AG08396 (cell line): ENCODE measurements at places on chromosomes 7 and 10.

DNA sequence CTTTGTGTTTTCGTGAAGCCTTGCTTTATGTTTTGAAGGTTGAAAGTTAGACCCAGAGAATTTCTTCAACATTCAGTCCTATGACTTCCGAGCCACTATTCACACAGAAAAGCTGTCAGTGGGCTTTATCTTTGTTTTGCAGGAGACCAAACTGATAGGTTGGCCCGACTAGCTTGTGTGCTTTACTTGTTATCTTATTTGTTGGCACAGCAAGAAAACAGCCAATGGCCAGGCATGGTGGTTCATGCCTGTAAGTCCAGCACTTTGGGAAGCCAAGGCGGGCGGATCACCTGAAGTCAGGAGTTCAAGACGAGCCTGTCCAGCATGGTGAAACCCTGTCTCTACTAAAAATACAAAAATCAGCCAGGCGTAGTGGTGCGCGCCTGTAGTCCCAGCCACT, 16.0 kb upstream of the GDI2 start:
- DNase-seq: no peak

GRCh38 chr7:104628017-104628416, 299.6 kb downstream of the LHFPL3 start:
- no peak for DNase-seq

- DNase-seq: no peak
Observed at GRCh38 chr7:139768249-139768824, 9.5 kb downstream of the HIPK2 start.

DNA sequence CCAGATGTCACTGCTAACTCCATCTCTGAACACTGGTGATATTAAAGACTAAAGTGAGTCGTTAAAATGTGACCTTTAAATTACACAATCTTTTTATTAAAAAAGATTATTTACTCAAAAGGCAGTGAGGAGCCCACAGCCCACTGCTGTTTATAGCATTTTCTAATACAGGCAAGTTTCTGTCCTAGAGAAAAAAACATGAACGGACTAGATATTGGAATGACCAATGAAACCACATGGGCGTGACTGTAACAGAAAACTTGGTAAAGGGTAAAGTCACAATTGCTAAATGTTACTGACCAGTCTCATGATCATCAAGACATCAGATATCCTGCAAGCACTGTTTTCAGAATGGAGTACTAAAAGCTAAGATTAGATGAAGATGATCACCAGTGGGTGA, 78.7 kb downstream of the FEZF1 start:
- DNase-seq: no peak

DNA sequence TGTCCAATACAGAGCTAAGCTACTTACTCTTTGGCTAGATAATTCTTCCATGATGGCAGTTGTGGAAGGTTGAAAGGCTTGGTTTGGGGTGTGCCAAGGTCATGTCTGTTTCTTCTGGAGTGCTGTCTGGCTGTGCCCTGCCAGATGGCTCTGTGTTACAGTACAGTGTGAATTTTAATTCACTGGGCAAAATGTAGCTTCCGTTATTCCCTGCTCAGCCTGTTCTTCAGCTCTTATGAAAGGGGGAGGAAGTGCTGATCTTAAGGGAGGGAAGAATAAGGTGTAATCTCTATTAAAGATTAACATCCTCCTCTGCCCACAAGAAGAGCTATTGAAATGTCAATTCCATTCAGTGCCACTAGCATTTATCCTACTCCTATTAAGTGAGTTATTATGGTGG, 52.2 kb downstream of the SND1 start:
- DNase-seq: no peak

GRCh38 chr10:84563868-84564267, 235.5 kb downstream of the CCSER2 start:
- DNase-seq: no peak

DNA sequence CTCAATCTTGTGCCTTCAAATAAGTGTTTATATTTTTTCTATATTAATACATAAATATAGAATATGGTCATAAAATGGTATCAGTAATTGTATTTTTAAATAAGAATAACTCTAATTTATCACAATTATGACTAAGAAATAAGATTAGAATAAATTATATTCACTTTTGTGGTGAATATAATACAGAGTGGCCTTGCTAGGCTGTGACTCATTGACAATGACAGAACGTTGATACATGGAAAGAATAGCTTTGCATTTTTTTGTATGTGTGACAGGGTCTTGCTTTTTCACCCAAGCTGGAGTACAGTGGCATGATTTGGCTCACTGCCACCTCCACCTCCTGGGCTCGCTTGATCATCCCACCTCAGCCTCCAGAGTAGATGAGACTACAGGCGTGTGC, 47.8 kb upstream of the PCLO start:
- DNase-seq: no peak

DNA sequence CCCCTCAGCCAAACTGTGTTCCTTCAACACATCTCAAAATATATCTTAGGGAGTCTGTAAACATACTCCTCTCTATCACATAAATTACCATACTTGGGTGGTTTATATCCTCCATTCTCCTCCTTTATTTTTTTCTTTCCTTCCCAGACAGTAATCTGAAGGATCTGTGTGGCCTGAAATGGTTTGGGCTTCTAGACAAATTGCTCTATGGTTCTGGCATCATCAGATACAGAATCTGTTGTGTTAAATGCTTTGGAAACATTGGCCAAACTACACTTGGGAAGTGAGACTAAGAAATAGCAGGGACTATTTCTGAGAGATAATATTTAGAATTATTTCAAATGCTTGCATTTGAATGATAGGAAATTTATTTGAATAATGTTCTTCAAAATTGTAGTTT, 353.0 kb upstream of the KCND2 start:
- no peak for DNase-seq

GRCh38 chr7:45696476-45696875, 122.3 kb downstream of the ADCY1 start:
- no peak for DNase-seq

- no peak for DNase-seq
Observed at GRCh38 chr7:18444826-18445225, 50.7 kb upstream of the HDAC9 start.

DNA sequence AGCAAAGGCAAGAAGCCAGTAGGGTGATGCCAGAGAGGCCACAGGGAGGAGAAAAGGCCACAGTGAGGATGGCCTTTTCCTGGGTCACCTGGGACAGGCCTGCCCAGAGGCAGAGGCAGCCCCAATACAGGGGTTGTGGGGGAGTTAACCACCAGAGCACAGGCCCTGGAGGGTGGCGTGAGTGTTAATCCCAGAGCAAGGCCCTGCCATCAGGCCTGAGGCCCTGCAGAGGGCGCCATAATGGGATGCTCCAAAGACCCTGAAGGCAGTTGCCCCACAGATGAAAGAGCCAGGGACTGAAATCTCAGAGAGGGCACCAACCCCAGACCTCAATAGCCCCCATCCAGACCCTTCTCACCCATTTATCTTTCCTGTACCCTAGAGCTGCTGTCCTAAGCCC, 23.9 kb downstream of the SLC13A4 start:
- no peak for DNase-seq

- DNase-seq: no peak
Observed at GRCh38 chr10:61397175-61397986, 55.8 kb downstream of the TMEM26 start.

DNA sequence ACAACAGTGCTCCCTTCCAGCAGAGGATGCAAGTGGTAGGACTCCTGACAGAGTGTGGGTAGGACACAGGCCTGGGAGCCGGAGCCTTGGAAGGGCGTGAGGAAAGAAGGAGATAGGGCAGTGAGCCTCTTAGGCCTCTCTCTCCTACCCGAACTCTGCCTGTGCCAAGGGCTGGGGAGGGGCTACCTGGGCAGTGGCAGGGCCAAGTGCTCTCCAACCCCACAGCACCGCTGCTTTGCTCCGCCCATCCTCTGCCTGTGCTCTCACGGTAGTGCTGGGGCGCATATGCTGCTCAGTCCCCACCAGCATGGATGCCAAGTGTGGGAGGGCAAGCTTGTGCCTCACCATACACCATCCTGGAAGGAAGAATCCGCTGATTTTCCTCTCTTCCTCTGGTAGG, 7.5 kb downstream of the FAM131B start:
- DNase-seq: no peak

- DNase-seq: peak; percentile 16
Observed at GRCh38 chr7:30521532-30521931, 16.9 kb upstream of the GGCT start.

GRCh38 chr7:14424675-14425074, 435.2 kb upstream of the ETV1 start:
- DNase-seq: no peak

- no peak for DNase-seq
Observed at GRCh38 chr10:5040010-5040673, 36.5 kb upstream of the AKR1C2 start.

DNA sequence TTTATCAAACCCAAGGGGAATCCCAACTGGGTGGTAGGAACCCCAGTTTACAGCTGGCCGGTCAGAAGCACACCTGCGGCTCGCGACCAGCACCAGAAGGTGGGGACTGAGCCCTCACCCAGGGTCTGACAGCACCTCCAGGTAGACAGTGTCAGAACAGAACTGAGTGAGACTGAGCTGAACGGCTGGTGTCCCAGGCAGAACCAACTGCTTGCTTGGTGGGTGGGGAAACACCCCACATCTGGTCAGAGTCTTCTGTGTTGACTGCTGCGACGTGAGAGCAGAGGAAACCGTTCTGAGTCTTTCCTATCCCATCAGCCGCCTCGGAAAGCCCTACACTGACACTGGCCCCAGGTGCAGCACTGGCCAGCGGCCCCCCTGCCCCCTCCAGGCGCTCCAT, 160.7 kb downstream of the MAD1L1 start:
- DNase-seq: no peak

DNA sequence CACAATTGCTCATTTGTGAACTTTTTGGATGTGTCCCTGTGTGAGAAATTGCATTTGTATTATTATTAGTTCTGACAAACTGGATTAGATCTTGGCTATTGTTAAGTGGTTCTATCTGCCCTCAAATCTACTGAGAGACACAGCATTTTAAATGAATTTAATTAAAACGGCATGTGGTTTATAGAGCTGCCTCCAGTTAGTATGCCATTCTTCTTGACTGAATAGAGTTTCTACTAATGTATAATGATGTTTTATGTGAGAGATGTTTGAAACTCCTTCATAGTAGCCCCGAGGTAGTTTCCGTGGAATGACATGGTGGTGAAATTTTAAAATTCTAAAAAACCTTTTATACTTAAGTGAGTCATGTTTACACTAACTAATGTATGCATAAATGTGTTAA, 110.9 kb downstream of the DYNC1I1 start:
- DNase-seq: no peak

DNA sequence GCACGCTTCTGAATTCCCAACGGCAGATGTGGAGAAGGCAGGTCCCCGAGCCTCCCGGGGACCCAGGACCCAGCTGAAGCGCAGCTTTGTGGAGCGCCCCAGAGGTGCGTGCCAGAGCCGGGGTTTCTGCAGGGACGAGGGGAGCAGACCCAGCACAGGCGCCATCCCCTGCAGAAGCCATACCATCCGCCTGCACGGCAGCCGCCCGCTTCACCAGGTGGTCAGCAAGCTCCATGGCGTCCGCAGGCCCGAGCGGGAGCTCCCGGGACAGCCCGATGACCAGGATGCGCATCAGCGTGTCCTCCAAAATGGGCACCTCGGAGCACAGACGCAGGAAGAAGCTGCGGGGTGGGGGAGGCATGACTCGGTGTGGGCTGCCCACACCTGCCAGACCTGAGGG, 10.6 kb downstream of the INTS1 start:
- no peak for DNase-seq

DNA sequence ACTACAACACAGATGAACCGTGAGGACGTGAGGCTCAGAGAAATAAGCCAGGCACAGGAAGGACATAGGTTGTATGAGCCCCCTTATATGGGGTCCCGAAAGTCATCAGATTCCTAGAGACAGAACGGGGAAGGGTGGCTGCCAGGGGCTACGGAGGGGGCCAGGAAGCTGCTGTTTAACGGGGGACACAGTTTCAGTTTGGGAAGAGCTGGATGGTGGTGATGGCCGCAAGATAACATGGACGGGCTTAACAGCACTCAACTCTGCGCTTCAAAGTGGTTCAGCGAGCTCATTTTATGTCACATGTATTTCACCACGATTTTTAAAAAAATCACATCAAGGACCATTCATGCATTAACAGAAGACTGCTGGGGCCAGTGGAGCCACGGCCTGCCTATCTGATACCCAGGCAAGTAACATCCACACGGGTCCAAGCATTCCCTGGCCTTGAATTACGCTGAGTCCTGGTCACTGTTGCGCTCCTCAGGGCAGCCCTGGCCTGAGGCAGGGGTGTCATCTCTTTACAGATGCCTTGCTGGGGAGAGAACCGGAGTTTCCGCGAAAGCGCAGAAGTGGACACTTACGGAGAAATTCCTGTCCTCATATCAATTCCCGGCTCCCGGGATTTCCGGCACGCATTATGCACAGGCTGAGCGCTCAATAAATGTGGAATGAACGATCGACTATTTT, 1.5 kb downstream of the CARD11 start:
- no peak for DNase-seq

DNA sequence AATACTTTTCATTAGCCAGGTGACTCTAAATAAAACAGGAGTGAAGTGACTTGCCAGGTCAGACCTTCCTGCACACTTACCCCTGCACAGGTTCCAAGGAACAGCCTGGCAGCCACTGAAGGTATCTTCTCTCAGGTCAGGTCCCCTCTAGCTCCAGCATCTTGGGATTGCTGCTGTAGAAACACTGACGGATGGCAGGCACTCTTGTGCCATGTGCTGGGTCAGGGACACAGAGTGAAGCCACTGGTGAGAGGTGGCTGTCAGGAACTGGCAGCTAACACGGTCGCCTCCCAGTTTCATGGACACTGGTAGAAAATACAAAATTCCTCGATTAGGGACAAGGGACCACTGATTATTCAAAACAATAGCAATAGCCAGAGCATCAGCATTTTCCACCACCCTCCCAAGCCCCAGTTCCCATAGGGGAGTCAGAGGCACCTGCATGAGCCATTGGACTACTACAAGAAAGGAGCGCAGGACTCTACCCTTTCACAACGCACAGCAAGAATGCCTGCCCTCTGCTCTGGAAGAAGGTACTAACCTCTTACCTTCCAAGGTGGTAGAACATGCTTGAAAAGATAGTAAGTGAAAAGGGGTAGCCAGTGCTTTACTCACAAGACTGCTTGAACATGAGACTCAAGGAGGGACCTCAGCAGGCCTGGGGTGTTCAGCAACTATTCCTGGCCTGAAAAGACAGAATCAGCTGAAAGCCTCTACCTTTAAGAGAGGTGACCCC, 5.1 kb upstream of the MYO1G start:
- DNase-seq: no peak

DNA sequence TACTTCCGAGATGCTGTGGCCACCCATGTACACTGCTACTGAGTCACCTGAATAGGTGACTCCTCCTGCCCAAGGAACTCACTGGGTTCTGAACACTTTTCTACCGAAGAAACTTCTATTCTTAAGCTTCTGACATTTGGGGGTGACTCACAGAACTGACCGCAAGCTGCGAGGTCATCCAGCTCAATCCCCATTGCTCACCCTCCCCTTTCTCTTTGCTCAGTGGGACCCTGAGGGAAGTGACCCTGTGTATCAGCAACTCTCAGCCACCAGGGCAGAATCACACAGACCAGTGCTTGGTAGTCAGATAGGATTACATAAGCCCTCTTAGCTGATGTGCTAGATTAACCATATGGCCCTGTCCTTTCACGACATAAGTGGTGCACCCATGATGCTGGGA, 46.3 kb downstream of the INSYN2A start:
- peak; percentile 34 for DNase-seq
